Activated T-helper 9 cell treated with anti-CD3 and anti-CD28 coated beads, Interleukin-2, amount 50 U/mL, for 16 hours (primary cell): ENCODE measurements at places on chromosomes 16 and 17.

DNA sequence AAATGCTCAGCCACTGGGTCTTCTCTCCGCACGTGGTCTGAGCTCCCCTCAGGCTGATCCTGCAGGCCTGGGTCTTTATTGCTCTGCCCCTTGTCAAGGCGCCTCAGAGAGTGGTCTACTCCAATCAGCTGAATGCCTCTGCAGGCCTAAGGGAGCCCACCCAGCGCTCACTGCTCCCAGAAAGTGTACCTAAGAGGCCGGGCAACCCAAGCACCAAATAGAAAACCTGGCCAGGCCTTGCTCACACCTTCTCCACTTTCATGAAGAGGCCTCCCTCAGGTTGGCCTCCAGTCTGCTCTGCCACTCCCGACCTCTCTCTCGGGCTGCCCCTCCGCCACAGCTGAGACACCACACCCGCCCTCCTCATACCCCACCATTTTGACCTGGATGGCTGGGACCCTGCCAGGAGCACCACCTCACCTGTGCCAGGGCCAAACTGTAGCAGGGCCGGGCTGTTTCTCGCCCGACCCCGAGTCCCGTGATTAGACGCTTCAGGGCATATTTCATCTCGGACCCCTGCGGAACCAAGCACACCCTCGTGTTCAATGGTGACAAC is 665 bp downstream of the MYBBP1A start:
- DNase-seq: no peak

GRCh38 chr16:3101018-3101840 is 2.1 kb upstream of the ZSCAN10 start:
- no peak for DNase-seq

DNA sequence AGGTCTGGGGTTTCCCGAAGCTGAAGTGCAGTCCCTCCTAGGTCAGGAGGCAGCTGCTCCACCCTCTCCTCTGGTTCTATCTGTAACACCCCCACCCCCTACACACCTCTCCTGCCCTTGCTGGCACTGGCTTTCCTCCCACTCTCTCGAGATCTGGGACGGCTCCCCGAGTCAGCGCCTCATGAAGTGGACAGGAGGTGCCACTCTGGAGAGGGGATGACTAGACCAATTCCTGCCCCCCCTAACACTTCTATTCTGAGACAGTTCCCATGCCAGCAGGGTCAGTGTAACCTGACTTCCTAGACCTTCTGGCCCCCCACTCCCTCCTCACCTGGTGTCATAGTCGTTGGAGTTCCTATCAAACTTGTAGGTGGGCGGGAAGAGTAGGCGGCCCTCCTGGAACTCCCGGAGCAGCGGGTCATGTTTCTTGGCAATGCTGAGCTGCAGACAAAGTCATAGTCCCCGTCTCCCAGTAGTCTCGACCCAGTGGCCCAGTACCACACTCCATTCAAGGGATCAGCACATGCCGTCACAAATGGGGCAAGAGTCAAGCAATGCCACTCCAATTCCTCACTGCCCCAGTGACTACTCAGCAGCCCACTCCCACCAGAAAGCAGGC is 9.7 kb downstream of the INPP5K start:
- no peak for DNase-seq

GRCh38 chr16:88705076-88705684 is 1.0 kb downstream of the RNF166 start:
- DNase-seq: no peak

DNA sequence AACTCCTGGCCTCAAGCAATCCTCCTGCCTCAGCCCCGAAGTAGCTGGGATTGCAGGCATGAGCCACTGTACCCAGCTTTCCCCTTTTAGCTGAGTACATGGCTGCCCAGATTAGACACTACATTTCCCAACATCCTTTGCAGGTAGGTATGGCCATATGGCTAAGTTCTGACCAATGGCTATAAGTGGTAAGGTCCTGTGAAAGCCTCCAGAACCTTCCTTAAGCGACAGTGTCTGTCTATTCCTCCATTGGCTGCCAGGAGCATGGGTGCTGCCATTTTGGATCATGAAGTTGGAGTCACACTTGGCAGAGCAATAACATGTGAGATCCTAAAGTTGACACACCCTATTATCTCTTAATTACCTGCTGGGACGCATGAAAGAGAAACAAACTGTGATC is 24.4 kb upstream of the CRHR1 start:
- no peak for DNase-seq

DNA sequence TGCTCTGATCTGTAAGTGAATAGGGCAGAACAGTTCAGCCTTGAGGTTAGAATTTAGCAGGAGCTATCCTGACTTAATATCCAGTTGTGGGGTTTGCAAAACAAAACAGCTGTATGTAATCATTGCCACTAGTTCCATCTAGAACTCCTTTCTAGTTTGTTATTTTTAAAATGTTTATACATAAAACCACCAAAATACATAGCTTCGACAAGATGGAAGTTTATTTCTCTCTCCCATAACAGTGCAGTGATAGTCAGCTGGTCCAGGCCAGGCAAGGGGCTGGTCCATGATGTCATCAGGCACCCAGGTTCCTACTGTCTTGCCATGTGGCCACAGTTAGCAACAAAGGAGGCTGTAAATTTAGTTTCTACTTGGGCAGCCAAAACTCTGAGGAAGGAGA is 10.5 kb upstream of the PLK1 start:
- DNase-seq: no peak

DNA sequence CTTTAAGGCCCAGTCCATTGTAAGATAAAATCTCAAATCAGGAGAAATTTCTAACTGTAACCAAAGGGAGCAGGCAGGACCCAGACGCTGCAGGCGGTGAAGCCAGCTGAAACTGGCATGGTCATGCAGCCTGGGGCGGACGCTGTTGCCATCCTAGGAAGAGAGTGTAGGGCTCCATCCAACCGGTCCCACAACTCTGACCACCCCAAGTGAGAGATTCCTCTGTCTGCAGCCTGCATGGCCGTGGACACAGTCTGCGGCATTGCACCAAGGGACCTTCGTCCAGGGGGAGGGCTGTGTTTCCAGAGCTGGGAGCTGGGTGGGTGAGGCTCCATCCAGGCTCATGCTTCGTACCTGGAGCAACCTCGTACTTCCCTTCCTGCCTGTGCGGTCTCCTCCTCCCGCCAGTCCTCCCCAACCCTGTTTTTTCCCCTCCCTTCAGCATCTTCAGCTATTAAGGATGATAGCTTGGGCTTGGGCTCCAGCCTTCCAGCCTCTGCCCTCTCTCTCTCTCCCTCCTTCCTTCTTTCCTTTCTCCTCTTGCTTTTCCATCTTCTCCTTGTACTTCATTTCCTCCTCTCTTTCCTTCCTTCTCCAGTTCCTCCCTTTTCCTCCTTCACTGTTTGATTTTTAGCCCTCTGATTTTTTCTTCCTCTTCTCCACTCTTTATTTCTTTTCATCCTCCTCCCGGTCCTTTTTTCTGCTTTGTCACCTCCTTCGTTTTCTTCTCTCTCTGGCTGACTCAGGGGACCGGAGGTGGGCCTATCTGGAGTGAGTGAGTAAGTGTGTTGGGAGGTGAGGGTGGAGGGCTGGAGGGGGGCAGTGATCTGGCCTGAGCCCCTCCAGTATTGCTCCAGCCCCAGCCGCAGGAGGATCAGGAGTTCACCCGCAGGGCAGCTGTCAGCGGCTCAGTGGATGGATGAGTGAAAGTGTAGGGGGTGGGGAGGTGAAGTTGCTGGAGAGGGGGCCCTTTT is 17.0 kb upstream of the LHX1 start:
- no peak for DNase-seq

DNA sequence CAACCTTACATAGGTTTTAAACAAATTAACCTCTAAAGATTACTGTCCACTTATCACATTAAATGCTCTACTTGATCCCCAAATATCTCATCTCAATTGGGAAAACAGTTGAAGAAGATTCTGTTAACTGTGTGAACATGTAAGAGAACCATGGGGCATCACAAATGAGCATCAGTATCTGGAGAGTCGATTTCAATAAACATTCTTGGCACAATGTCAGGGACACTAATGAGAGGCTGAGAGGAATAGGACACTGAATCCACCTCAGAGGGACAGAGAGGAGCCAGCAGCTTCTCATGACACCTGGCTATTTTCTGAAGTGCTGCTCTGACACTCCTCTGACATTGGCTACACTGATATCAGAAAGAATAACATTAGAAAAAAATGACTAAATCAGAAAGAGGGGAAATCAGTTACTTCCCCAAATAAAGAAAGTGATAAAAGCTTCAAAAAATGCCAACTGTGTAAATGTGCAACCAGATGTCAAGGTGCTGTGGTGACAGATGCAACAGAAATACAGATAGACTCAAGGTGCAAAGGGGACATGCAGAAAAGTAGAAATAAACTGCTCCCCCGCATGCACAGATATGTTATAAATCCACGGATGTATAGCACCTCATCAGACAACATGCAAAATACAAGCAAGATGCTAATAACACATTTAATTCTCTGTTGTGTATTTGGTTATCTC is 67.4 kb downstream of the SNX11 start:
- no peak for DNase-seq

- no peak for DNase-seq
Observed at GRCh38 chr17:42188749-42189650, 3.7 kb upstream of the HCRT start.

GRCh38 chr17:27824176-27824715 is 23.9 kb upstream of the NOS2 start:
- DNase-seq: no peak

GRCh38 chr17:78346605-78347250 is 13.1 kb downstream of the SOCS3 start:
- DNase-seq: no peak

DNA sequence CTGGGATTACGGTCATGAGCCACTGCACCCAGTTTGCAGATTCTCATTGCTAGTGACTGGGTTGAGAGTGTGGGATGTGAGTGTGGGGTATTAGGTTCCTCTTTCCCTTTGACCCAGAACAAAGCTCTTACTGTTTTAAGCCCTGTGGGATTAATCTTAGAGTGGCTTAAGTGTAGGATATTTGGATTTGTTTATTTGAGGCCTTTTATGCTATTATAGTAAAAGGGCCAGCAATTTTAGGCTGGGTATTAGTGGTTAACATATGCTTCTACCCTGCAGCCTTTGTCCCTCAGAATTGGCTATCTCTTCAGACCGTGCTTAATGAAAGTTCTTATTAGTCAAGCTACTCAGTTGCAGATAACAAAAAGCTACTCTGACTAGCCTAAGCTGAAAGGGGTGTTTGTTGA is 3.2 kb downstream of the SGF29 start:
- no peak for DNase-seq

DNA sequence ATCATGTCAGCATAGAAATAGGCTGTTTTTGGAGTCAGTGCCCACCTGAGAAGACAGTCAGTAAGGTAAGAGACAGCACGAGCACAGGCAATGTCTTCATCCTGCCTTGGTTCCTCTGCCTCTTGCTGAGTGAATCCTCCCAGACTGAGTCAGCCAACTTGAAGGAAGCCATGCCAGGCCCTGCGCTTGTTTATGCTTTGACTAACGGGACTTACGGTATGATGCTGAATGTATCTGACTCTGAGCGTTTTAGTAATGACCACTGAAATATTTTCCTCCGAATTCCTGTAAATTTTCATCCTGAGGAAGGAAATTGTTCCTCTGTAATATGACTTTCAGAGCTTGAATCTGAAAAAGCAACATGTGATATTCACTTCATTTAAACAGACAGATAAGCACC is 18.0 kb downstream of the C17orf67 start:
- DNase-seq: no peak

- no peak for DNase-seq
Observed at GRCh38 chr17:67256075-67256732, 11.2 kb upstream of the HELZ start.

DNA sequence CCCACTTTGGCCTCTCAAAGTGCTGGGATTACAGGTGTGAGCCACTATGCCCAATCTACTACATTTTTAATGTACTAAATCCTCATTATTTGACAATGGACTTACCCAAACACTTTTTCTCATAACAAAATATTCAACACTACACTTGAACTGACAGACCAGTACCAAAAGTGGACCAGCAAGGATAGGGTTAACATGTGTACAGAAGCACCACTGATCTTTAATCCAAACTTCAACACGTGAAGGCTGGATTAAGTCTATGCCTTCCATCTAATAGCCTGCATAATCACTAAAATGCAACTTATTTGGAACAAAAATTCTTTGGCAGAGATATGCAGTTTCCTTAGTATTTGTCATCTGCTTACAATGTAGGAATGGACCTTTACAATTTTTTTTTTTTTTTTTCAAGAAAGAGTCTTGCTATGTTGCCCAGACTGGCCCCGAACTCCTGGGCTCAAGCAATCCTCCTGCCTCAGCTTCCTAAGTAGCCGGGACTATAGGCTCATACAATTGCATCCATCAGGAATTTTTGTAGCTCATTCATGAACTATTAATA is 60.0 kb upstream of the BCAR1 start:
- DNase-seq: no peak

DNA sequence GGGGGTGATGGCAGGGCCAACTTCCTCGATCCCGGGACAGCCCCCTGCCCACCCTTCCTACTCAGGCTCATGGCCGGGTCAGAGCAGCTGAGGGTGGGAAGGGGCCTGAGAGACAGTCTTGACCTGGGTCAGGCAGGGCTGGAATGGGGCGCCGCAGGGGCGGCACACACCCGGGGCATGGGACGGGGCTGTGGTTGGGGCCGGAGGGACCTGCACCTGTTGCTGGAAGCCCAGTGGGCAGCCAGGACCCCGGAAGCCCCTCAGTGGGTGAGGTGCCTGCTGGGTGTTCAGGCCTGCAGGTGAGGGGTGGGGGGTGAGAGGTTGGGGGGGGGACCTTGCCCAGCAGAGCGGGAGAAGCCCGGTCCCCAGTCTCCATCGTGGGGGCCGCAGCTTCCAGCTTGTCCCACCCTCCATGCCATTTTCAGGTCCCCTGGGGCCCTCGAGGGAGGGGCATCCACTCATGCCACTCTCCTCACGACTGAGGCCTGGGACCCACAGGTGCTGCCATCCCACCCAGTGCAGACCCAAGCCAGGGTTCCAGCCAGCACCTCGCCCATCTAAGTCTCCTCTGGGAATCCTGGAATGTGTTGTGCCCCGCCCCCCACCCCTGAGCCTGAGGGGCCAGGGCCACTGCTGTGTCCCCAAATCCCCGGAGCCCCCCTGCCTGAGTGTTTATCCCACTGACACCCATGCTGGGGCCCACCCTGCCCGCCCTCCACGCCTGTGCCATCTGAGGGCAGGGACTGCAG is 43.4 kb upstream of the ACSF3 start:
- DNase-seq: no peak

DNA sequence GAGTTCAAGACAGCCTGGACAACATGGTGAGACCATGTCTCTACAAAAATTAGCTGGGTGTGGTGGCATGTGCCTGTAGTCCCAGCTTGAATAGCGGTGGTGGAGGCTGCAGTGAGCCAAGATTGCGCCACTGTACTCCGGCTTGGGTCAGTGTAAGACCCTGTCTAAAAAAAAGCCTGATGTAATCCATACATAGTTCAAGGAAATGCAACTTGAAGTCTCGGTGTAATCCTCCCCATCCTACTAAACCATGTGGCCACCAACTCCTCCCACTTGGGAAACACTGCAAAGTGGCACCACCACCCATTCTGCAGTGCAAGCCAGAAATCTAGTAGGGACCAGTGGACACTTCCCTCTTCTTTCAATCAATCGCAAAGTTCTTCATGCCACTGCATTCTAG is 5.4 kb upstream of the KPNB1 start:
- DNase-seq: no peak

GRCh38 chr16:54579106-54579728 is 292.6 kb upstream of the IRX3 start:
- DNase-seq: no peak

GRCh38 chr17:79664930-79665737 is 54.3 kb upstream of the RBFOX3 start:
- no peak for DNase-seq
